ENCODE measurements at places on chromosomes 11 and 22.

GRCh38 chr22:27032091-27032761 is 374.8 kb downstream of the MIAT start:
- DNase-seq: peak; percentile 69

GRCh38 chr11:3161309-3161708 is 3.8 kb downstream of the OSBPL5 start:
- DNase-seq: no peak

DNA sequence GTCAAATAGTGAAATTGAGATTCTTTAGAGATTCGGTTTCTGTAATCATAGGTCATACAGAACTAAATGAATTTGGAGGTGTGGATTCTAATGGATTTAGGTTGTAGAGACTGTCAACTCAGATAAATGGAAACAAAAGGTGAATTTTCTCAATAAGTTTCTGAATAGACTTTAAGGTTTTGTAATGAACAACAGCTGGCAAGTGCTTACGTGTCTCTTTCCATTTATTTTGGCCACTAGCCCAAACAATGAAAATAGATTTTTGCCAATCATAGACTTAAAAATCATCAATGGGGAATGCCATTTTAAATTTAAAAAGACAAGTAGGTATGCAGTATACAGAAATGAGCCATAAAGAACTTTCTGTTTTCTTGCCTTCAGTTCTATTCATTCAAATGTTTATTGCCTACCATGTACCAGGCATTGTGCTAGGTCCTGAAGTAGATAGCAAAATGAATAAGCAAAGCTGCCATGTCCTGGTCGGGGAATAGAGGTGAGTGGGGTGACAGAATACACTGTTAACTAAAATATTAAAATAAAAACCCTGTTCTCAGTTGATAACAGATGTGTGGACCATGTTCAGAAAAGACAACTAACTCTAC is 16.9 kb upstream of the TMEM135 start:
- DNase-seq: no peak

GRCh38 chr11:104090767-104091166 is 54.3 kb downstream of the DDI1 start:
- no peak for DNase-seq

- DNase-seq: no peak
Measured at GRCh38 chr11:72723508-72723907, 28.7 kb downstream of the ARAP1 start.

- no peak for DNase-seq
Measured at GRCh38 chr11:104704888-104705287, 193.4 kb downstream of the CASP12 start.

DNA sequence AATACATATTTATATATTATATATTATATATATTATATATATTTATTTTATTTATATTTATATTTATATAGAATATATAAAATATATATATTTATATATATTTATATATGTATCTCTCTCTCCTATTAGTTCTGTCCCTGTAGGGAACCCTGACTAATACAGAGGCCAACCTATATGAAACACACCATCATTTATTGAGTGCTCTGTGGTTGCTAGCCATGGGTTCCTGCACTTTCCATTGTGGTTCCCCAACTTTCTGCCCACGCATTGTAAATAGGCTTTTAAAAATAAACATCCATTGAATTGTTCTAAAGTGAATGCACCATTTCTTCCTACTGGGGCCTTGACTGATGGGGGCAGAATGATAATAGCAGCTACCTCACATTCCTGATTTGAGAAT is 93.8 kb upstream of the SESN3 start:
- DNase-seq: no peak

- no peak for DNase-seq
Measured at GRCh38 chr22:38176170-38176741, 5.4 kb downstream of the PLA2G6 start.

DNA sequence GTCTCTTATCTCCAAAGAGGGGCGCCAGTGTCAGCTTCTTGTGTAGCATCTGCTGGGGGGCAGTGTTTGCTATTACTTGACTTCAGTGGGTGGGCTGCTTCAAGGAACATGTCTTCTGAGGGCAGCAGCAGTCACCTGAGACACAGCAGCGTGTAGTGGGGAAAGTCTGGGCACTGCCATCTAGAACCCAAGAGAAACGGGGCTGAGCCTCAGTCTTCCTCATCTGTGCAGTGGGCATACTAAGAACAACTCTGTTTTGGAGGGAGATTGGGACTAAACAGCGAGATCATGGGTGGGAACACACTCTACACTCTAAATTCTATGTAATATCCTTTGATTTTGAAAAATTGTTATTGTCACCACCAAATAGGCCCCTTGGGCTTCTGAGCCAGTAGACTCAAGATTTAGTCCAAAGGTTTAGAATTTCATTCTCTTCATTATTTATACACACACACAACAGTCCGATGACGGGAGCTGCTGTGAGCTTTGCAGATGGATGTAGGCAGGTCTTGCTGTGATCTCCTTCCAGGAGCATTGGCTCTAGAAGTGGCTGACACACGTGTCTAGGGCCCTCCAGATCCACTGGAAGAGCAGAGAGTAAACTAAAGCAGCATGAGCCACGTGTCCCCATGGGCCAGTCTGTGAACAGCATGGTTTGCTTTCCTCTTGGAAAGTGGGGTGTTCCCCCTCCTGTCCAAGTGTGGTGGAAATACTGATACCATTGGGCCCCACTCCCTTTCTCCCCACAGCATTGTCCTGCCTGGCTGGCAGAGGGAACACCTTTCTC is 51.8 kb downstream of the TRAF6 start:
- no peak for DNase-seq

GRCh38 chr22:42366806-42367581 is 65.2 kb downstream of the NFAM1 start:
- DNase-seq: no peak

GRCh38 chr22:33101550-33101949 is 43.4 kb upstream of the SYN3 start:
- no peak for DNase-seq

GRCh38 chr11:130462101-130462885 is 13.8 kb downstream of the ADAMTS15 start:
- DNase-seq: no peak

GRCh38 chr11:124115782-124116616 is 749 bp downstream of the VWA5A start:
- DNase-seq: no peak

DNA sequence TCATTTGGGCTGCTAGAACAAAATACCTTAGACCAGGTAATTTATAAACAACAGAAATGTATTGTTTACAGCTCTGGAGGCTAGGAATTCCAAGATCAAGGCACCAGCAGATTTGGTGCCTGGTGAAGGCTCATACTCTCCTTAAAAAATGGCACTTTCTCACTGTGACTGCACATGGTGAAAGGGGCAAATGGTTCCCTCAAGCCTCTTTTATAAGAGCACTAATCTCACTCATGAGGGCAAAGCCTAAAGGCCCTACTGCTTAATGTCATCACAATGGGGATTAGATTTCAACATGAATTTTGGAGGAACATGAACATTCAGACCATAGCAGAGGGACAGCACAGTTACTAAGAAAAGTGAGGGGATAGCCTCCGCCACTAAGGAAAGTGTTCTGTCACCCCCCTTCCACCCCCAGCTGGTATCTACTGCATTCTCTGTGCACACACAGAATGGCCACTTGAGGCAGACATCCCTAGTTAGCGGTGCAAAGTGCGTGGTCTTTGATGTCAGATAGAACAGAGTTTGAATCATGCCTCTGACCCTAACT is 47.2 kb upstream of the CEP295 start:
- no peak for DNase-seq

GRCh38 chr22:28771195-28771791 is 1.2 kb upstream of the CCDC117 start:
- peak; percentile 81 for DNase-seq

- DNase-seq: no peak
Measured at GRCh38 chr22:49576241-49577141, 251.2 kb downstream of the BRD1 start.

DNA sequence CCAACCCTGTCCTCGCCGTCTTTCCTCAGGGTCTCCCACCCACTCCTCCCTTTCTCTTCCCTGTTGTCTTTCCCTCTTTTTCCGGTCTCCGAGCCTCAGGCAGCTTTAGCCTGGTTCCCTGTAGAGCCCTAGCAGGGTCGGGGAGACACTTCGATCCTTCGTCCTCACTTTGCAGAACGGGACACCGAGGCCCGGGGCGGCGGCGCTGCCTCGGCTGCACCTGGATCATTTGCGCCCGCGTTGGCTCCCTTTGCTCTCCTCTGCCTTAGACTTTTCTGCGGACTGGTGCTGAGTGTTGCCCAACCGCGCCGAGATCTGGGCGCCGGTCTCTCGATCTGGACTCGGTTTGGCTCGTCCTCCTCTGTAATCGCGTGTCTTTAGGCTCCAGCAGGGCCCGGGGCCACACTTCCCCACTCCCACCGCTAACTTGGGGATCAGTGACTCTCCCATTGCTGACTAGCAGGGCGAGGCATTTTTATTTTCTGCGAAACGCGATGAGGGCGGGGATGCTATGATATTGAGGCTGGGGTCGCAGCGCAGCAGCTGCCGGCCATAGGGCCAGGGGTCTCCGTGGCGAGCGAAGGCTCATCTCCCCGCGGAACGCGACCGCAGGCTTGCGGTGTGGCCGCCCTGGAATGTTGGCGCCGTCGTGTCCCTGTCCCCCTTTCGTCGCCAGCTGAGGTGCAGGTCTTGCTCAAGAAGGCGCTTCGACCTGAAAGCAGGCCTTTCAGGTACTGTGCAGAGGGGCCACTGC is 1.6 kb upstream of the E2F8 start:
- no peak for DNase-seq

GRCh38 chr11:126764231-126764630 is 236.3 kb downstream of the KIRREL3 start:
- DNase-seq: peak; percentile 39

DNA sequence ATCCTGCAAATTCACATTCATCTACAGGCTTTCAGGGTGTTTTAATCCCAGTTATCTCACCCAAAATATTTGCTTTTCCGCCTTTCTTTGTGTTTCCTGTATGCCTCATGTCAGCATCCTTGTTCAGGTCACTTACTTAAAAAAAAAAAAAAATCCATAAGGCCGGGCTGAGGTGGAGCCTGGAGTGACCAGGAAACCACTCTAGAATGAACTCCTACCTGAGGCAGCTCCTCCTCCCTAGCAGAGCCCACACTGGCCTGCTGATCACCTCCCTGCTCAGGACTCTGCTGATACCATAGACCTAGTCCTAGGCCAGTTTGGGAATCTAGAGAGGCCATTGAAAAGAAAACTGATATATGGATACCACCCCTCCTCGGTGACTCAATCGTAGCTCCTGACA is 8.7 kb upstream of the DGAT2 start:
- DNase-seq: no peak

DNA sequence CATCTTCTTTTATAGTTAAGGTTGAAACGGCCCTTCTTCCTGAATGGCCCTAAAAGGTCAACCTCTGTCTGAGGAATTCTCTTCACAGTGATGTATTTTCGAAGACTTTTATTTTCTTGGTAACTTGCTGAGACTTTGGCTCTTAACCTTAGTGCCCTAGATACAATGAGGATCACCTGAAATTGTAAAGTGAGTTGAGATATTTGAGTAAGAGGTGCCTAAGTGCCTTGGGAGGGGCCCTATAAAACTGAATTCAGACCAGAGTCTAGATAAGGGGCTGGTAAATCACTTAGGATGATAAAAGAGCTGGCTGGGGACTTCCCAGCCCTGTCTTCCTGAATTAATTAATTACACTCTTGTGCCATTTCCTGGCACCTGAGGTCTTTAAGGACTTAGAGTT is 505.6 kb upstream of the KIRREL3 start:
- DNase-seq: no peak

DNA sequence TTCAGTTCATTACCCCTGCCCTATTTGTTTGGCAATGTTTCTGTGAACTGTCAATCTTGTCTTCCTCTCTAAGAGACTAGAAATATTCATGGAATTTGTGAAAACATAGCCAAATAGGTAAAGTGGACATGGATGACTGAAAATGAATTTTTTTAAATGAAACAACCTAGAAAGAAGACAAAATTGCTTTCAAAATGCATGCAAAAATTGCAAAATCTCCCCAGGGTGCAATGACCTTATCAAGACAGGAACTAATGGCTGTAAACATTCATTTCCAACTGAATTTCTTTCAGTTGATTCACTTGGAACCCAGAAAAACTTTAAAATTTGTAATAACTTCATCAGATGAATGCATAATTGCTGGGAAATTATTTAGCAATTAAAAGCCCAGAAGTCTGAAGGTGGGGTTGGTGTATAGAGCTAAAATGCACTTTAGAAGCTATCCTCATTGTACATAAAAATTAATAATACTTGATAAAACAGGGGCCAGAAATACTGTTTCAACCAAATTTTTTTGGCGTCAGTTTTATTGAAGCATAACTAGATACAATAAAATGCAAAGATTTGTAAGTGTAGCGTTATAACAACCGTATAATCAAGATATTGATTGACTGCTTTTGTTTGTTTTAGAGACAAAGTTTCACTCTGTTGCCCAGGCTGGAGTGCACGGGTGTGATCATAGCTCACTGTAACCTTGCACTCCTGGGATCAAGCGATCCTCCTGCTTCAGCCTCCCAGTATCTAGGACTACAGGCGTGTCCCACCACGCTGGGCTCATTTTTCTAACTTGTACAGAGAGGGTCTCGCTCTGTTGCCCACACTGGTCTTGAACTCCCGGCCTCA is 27.6 kb upstream of the SLC35C1 start:
- no peak for DNase-seq

GRCh38 chr11:80168796-80169195 is 728.0 kb upstream of the TENM4 start:
- DNase-seq: no peak

GRCh38 chr11:2678396-2678795 is 21.4 kb downstream of the KCNQ1OT1 start:
- DNase-seq: no peak

DNA sequence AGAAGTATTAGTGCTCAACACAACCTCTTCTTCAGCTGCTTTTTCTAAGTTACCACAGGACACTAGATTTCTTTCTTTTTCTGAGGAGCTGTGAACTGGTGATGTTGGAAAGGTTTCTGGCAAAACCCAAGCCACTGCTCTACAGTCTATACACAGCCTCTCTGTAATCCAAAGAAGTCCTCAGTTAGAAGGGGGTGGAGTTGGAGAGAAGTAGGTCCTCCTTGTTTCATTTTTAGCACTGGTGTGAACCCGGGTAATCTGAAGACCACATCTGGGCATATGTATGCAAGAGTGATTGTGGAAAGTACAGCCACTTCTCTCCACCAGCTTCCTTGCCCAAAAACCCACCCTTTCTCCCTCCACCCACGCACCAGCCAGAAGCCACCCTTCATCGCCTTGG is 1168.1 kb downstream of the LRRC4C start:
- DNase-seq: no peak

DNA sequence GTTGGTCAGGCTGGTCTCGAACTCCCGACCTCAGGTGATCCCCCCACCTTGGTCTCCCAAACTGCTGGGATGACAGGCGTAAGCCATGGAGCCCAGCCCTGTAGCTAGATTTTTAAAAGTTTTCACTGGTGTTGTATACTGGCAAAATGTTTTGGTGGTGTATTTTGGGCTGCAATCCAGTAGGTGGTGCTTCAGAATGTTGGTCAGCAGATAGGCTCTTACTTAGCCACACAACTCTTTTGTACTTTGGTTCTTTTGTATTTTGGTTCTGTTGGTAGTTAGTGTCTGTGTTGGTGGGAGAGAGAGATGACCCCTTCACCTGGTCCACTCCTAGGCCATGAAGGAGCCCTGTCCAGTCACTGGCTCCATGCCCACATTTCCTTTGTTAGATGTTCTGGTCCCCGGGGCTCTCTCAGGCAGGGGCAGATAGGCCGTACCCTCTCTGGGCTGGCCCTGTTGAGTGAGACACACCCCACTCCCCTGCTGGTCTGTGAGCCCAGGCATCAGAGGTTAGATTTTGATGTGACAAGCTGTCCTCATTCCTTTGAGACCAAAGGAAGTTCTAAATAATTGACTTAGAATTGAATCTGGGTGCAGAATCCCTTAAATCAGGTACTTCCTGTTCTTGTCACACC is 123.8 kb downstream of the DDX10 start:
- no peak for DNase-seq

All from NCI-H1105 (cell line).